ENCODE measurements at places on chromosomes 16 and 17.

DNA sequence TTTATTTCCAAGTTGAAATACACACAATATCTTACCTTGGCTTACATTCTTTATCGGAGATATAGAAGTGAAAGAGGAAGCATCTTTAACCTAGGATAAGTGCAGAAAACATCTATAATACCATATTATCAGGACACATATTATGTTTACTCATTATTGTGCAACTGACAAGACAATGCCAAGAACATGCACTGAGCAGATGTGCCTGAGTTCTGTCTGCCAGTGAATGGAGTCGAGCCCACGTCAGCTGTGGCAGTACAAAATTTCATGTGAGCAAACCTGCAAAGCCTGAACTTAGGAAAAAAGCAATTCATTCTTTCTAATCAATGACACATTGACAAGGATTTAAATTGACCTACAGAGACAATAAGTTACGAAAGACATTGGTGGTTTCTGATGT is 154.4 kb downstream of the AXIN2 start:
- DNase-seq, result no peak
- no peak overlapping the region for H3K4me3 ChIP-seq
- no peak overlapping the region for H3K27ac ChIP-seq
- no peaks in the 10 kb centered on the region for H3K27me3 ChIP-seq
- no peaks in the 10 kb centered on the region for H3K36me3 ChIP-seq
- H3K4me1 ChIP-seq, result no peaks in the 10 kb centered on the region

- no peak overlapping the region for H3K4me3 ChIP-seq
- no peaks in the 10 kb centered on the region for H3K4me1 ChIP-seq
- H3K36me3 ChIP-seq, result no peaks in the 10 kb centered on the region
Measured at GRCh38 chr17:67841992-67842391, 16.7 kb downstream of the BPTF start.

- no peak overlapping the region for H3K27ac ChIP-seq
- no peak overlapping the region for H3K4me3 ChIP-seq
- H3K4me1 ChIP-seq, result no peaks in the 10 kb centered on the region
- no peak for DNase-seq
Measured at GRCh38 chr17:49156256-49156655, 23.7 kb downstream of the B4GALNT2 start.

DNA sequence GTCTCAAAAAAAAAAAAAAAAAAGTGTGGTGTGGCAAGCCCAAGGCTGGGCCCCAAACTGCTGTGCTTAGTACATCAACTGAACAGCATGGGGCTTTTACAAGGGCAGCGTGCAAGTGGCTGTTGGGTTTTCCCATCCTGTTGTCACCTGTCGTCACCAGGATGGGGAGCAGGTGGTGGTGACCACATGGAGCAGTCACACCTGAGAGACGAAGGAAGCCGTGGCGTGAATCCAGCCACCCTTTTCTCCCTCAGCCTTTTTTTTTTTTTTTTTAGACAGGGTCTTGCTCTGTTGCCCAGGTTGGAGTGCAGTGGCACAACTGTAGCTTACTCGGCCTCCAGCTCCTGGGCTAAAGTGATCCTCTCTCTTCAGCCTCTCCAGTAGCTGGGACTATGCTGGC is 4.1 kb upstream of the MRPL58 start:
- H3K4me1 ChIP-seq, result peaks cover 12% of the 10 kb centered on the region
- H3K27me3 ChIP-seq, result no peaks in the 10 kb centered on the region
- DNase-seq, result no peak
- H3K4me3 ChIP-seq, result no peak overlapping the region
- H3K36me3 ChIP-seq, result no peaks in the 10 kb centered on the region

- no peaks in the 10 kb centered on the region for H3K36me3 ChIP-seq
- no peak overlapping the region for H3K27ac ChIP-seq
- H3K4me1 ChIP-seq, result no peaks in the 10 kb centered on the region
- peak; percentile 39 for DNase-seq
- H3K27me3 ChIP-seq, result peaks cover 13% of the 10 kb centered on the region
Measured at GRCh38 chr16:84308120-84308519, 13.4 kb downstream of the WFDC1 start.

DNA sequence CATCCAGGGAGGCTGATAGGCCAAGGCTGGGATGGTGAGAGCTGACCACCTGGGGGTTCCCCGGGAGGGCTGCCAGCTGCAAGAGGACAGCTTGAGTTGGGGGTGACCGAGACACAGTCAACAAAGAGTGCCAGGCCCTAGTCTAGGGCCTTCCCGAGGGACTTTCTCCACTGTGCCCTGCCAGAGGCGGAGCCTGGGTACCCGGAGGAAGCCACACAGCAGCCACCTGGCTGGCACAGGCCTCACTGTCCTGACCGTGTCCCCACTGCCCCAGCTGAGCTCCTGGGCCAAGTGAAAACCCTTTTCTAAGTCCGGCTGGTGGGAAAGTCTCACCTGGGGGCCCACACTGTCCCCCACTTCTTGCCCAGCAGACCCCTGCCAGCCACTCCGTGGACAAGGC is 71.9 kb upstream of the GSE1 start:
- no peak for DNase-seq
- H3K27me3 ChIP-seq, result no peaks in the 10 kb centered on the region
- H3K4me3 ChIP-seq, result no peak overlapping the region
- H3K4me1 ChIP-seq, result peaks cover 4% of the 10 kb centered on the region
- no peak overlapping the region for H3K27ac ChIP-seq

GRCh38 chr16:47395733-47396498 is 64.9 kb downstream of the ITFG1 start:
- no peak overlapping the region for H3K4me3 ChIP-seq
- no peak overlapping the region for H3K27ac ChIP-seq
- H3K4me1 ChIP-seq, result no peaks in the 10 kb centered on the region
- no peaks in the 10 kb centered on the region for H3K27me3 ChIP-seq

- no peak overlapping the region for H3K4me3 ChIP-seq
- no peak for DNase-seq
- H3K27me3 ChIP-seq, result no peaks in the 10 kb centered on the region
- H3K27ac ChIP-seq, result no peak overlapping the region
- H3K4me1 ChIP-seq, result no peaks in the 10 kb centered on the region
Measured at GRCh38 chr17:43758086-43758485, 505 bp downstream of the SOST start.

Data from A673 (cell line).